ENCODE measurements at places on chromosomes 7 and 10.

DNA sequence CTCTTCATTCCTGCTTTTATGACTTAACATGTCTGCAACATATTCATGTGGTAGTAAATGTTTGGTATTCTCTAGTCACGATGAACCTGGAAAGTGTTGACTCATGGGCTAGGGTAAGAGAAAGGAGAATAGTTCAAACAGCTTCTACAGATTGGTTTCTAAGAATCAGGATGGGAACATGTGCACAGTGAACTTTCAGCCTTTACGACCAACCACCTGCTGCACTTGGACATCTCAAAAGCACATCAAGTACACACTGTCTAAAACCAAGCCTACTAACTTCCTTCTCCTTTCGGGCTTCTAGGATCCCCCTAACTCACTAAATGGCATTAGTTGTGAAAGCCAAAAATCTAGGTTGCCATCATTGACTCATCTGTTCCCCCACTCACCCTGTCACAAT is 85.5 kb downstream of the CUL2 start:
- no peak for DNase-seq

- no peak for DNase-seq
Observed at GRCh38 chr10:97718659-97719142, 5.2 kb downstream of the MARVELD1 start.

DNA sequence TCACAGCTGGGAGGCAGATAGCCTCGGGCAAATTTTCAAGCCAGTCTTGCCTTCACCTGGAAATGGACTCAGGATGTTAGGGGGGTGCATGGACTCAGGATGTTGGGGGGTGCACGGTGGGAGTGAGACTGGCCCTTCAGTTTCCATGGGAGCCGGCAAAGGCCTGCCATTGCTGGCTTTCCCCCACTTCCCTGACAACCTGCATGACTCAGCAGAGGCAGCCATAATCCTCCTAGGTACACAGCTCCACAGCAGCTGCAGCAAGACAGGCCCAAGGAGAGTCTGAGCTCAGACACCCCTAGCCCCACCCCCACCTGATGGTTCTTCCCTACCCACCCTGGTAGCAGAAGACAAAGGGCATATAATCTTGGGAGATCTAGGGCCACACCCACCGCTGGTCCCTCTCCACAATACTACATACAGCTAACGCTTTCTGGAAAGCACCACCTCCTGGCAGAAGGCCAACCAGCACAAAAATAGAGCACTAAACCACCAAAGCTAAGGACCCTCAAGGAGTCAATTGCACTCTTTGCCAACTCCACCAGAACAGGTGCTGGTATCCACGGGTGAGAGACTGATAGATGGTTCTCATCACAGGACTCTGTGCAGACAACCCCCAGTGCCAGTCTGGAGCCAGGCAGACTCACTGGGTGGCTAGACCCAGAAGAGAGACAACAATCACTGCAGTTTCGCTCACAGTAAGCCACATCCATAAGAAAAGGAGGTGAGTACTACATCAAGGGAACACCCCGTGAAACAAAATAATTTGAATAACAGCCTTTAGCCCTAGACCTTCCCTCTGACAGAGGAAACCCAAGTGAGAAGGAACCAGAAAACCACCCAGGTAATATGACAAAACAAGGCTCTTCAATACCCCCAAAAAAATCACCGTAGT is 18.3 kb downstream of the C7orf25 start:
- DNase-seq = peak; percentile 67

DNA sequence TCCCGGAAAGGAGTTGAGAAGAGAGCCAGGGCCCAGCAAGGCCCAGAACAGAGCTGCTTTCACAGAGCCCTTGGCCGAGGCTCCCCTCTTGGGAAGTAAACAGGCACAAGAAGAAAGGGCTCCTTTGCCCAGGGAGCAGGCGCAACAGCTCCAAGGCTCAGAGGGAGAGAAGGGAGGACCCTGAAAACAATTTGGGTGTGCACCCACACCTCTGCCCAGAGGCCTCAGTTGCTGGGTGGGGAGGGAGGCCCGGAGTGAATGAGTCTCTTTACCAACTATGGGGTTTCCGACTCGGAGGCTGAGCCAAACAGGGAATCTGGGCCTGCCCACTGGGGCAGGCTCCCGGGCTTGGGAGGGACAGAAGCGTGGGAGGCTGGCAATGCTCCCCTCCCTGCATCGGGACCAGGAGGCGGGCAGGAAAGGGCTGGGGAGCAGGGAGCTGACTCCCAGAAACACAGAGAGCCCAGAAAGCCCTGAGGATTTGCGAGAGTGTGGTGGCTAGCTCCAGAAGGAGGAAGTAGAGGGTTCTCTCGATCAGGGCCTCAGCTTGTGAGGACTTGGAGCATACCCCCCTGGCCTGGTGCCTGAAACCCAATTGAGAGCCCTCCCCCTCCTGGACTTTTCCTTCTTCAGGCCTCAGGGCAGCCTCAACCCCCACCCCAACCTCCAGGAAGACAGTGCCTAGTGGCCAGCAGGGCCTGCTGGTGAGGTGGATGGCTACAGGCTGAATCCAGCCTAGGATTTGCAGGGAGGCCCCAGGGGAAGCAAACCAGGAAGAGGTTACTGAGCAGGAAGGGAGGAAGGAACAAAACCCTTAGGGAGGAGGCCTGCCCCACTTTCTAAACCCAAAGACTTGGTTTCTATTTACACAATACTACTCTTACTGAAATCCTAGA is 6.2 kb downstream of the C10orf105 start:
- peak; percentile 60 for DNase-seq

- no peak for DNase-seq
Observed at GRCh38 chr10:6148251-6148701, 54.5 kb upstream of the PFKFB3 start.

GRCh38 chr7:68185631-68186456 is 1189.2 kb downstream of the TYW1 start:
- no peak for DNase-seq

GRCh38 chr10:69867699-69868558 is 66.2 kb downstream of the COL13A1 start:
- no peak for DNase-seq

DNA sequence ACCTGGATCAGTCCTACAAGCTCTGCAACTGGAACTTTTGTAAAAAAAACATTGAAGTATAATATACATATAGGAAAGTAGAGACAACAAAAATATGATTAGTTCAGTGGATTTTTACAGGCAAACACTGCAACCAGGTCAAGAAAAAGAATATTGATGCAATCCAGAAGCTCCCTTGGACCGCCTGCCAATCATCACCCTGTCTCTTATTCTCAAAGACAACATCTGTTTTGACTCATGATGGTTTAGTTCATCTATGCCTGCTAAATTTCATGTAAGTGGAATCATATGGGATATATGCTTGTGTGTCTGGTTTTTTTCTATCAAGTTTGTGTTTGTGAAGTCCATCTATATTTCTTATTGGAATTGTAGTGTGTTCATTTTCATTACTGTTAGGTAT is 7.7 kb upstream of the HYCC1 start:
- no peak for DNase-seq

DNA sequence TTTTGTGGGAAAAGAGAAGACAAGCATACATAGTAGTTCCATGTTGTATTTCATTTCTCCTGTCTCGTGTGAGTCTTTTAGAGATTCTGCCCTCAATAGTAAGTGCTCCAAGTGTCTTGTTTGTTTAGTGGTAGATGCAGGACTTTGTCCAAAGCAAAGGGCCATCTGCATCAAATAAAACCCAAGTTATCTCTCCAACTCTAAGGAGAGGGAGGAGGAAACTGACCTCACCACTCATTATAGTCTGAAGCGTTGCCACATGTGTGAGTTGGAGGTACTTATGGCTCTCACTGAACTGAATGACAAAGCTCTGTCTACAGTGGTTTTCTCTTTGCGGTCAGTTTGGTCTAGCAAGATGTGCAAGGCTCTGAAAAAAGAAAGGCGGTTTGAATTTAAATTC is 272.6 kb downstream of the DOCK4 start:
- no peak for DNase-seq

- DNase-seq = peak; percentile 83
Observed at GRCh38 chr7:128697302-128697905, 25.3 kb downstream of the GARIN1A start.

DNA sequence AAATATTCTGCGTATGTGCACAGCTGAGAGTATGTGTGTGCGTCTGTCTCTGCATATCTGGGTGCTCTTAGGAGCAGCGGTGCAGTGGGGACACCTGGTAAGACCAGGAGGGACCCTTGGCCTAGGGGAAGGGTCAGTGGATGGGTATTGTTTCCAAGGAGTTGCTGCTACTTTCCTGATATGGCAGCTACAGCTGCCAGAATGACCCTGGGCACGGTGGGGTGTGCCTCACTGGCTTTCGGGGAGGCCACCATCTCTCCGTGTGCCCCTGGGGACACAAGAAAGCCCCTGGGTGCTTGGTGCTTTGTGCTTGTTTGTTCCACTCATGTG is 8.6 kb downstream of the PFKFB3 start:
- no peak for DNase-seq

- no peak for DNase-seq
Observed at GRCh38 chr7:149307775-149308501, 45.9 kb downstream of the ZNF783 start.

- DNase-seq = no peak
Observed at GRCh38 chr10:75742355-75742754, 310.9 kb downstream of the LRMDA start.

DNA sequence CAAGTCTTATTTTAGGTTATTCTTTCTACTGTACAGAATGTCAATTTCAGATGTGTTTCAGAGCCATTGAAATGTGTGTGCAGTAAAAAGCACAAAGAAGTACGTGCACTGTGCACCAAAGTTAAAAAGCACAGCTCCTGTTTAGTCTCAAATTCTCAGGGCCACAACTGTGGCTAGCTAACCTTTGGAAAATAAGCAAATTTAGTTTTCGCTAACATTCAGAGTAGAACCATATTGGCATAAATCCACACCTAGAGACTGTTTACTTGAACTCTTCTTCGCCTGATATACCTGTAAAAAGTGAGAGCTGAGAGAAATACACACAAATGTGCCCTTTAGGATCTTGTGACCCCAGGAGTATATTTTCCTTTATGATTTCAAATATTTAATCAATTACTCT is 353.9 kb downstream of the TFEC start:
- DNase-seq = no peak

- DNase-seq = no peak
Observed at GRCh38 chr7:143013473-143013872, 13.5 kb downstream of the OR9A2 start.

GRCh38 chr10:99693933-99694583 is 34.7 kb downstream of the ENTPD7 start:
- no peak for DNase-seq

GRCh38 chr7:153942036-153942435 is 110.2 kb upstream of the DPP6 start:
- no peak for DNase-seq

GRCh38 chr10:114523876-114524275 is 119.6 kb upstream of the AFAP1L2 start:
- no peak for DNase-seq

GRCh38 chr10:52633266-52633665 is 139.3 kb downstream of the MBL2 start:
- no peak for DNase-seq

DNA sequence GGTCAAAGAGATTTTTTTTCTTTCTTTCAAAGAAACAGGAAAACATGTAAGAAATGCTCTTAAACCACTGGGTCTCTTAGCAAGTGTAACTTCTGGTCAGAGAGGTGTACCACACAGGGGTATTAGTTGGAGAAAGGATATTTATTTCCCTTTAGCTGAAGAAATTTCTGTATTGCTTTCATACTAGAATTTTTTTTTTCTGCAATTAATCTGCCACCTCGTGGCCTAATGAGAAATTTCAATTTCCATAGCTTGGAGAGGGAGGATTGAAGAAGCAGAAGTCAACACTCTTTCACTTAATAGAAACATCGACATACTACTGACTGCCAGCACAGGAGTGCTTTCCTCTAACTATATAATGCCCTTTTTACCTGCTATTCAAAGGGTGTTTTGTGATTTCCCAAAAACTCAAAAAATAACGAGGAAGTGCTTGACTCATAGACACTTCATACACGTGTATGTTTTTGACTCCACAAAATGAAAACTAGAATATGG is 177.6 kb upstream of the NAMPT start:
- peak; percentile 23 for DNase-seq

DNA sequence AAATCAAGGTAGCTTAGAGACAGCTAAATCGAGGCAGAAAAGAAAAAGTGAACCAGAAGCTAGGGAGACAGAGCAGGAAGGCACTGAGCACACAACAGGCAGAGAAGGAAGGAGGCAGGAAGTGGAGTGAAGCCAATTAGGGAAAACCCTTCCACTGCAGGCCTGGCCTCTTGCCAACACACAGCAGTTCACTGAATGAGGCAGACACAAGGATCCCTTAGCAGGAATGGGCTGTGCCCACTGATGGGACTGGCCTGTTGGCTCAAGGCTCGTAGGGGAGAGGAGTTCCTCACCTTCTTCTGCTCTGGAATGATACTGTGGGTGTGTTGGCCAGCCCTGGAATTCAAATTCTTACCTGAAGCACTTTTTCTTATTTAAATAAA is 220.3 kb upstream of the STK17A start:
- DNase-seq = peak; percentile 16

DNA sequence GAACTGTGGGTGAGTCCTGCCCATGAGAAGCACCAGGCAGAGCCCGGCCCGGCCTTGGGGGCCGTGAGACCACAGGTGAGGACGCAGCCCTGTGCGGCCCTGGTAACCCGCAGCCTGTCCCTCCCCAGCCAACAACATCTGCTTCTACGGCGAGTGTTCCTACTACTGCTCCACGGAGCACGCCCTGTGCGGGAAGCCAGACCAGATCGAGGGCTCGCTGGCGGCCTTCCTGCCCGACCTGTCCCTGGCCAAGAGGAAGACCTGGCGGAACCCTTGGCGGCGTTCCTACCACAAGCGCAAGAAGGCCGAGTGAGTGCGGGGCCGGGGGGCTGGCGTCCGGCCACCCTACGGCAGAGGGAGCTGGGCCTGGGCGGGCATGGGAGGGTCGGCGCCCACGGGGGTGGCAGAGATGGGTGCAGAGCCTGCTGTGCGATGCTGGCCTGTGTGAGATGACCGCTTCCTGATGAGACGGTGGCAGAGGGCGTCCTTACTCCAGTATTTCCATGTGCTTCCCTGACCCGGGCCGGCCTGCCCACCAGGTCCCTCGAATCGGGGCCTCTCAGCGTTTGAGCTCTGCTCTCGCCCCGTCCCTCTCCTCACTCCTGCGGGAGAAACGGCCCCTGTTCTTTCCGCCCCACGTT is 34.1 kb upstream of the FOXL3 start:
- DNase-seq = no peak

GRCh38 chr10:70162151-70162891 is 8.0 kb downstream of the SAR1A start:
- no peak for DNase-seq

DNA sequence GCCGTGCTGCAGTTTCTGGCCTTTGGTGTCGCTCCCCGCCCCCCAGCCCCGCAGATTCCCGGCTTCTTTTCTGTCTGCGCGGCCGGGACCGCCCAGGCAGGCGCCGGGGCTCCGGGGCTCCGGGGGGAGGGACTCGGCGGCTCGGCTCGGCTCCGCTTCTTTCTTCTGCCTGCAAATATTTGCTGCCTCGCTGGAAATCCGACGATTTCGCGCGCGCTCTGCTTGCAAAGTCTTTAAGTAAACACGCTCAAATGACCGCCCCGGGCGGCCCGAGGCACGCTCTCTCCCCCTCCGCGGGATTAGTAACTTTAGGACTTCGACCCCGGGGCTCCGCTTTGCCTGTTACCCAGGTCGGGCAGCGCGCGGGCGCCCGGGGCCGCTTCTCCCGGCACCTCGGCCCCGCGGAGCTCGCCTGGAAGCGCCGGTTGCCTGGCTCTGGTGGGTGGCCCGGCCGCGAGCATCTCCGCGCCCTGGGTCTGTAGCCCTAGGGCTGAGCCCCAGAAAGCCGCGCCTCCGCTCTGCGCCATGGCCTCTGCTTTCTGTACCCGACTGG is 3.9 kb upstream of the GATA3 start:
- peak; percentile 89 for DNase-seq

GRCh38 chr7:134778941-134779740 is at the start of gene CALD1:
CALD1 (plus strand) TSS chr7:134779634; CDS start chr7:134867734, 88,100 bp downstream.
- peak; percentile 100 for DNase-seq

Data from mesendoderm (in vitro differentiated cells).